Hematopoietic multipotent progenitor cell treated with erythropoietin and hydrocortisone succinate and interleukin-3 and kit ligand, for 15 days (in vitro differentiated cells): ENCODE measurements at places on chromosomes 1 and 21.

DNA sequence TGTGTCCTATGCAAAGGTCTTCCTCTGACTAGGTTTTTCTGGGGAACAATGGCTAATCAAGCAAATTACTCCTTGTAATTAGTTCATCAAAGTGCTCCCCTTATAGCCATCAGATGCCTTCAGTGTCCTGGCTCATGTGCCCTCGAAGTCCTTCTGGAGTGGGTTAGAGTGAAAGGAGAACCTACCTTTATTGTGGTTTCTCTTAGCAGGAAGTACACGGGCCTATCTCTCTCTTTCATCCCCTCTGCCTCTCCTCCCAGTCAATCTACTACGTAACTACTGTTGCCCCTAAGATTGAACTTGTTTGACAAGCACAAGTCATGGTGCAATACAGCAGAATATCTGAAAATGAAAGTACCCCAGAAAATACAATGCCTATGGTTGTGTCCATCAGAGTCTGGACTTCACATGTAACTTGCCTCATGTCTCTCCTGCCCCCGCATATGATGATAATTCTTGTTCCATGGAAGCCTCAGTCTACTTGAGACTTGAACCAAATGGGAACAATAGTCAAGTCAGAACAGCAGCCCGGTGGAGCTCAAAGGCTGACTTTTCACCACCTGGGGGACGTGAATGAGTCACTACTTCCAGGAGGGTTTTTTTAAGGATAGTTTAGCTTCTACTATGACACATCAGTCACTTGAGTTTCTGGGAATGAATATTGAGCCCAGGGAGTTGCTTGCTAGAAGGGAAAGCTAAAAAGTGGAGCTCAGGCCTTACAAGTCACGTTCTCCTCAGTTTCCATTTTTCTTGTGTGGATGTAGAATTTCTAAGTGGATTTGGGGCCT lies 243.6 kb downstream of the TNR start:
- no peak for DNase-seq

- no peak for DNase-seq
Measured at GRCh38 chr21:36223451-36223850, 66.8 kb downstream of the DOP1B start.

DNA sequence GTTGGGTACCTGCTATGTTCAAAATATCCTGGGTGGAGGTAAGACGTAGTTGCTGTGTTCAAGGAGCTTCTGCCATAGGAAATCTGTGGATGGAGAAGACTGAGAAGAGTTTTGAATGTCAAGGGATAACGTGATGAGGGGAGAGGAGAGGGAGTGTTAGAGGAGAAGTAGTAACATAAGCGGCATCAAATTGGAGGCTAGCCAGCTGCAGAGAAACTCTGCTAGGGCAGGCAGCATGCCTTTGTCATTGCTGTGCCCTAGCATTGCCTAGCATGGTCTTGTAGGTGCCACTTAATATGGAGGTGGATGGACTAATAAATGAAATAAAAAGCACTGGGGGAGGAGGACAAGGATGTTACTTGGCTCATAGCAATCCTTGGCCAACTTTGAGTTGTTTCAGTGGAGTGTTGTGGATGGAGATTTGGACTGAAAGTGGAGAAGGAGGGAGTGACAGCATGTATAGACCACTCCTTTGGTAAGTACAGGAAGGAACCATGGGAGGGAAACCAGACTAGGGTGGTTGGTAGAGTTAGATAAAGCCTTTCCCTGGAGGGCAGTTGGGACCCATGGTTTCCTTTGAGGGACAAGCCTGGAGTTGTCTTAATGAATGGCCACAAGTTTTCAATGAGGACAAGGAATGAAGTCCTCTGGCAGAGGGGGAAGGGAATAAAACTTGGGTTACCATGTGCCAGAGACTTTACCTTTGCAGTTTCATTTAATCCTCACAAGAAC lies 6.3 kb downstream of the VANGL1 start:
- DNase-seq = no peak

- no peak for DNase-seq
Measured at GRCh38 chr1:111959436-111959835, 30.0 kb downstream of the KCND3 start.

DNA sequence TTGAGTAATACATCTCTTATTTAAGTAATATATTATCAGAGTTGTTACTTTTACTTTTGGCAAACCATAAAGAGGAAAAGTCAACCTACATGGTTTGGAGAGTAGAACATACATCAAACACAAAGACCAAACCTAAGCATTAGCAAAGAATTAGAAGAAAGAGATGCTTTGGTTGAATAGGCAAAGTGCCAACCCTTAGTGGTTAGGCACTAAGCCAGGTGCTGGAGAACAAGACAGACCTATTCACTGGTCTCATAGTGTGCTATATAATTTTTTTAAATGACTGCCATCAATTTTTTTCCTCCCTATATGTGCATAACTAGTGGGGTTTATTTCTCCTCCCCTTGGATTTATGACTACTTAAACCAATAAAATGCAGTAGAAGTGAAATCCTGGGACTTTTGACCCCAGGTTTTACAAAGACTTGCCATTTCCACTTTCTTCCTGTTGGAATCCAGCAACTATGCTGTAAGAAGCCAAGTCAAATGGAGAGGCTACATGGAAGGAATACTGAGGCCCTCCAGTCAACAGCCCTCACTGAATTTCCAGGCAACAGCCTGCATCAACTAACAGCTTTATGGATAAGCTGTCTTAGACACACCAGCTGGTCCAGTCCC lies 69.8 kb upstream of the HAO2 start:
- DNase-seq = no peak

DNA sequence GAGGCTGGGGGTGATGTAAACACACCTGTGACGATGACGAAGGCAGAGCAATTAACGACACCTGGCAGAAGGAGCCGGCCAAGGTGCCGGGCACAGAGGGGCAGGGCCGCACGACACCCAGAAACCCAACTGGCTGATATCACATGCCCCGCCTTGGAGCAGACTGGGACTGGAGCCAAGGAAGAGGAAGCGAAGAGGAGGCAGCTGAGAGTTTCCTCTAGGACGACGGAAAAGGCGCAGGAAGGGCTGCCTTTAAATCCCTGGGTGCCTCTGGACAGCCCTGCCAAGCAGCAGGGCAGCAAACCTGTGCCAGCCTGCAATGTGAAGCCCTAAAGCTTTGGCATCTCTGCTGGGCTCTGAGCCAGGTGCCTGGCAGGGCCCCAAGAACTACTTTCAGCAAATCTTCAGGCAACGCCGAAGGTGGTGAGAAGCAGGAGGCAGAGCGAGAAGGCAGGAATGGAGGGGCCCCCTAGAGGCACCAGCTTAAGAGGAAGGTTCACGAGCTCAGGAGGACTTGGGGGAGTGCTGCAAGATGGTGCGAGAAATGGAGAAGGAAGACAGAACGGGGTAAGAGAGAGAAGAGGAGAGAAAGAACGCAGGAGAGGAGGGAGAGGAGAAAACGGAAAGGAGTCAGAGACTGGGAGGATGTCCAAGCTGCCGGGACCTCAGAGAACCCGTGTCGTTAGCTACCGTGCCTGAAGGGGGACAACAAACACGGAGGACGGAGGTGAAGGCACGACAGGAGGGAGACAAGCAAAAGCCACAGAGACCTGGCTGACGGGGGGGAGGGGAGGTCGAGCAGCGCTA lies 25.3 kb upstream of the PEF1 start:
- DNase-seq = peak; percentile 68

DNA sequence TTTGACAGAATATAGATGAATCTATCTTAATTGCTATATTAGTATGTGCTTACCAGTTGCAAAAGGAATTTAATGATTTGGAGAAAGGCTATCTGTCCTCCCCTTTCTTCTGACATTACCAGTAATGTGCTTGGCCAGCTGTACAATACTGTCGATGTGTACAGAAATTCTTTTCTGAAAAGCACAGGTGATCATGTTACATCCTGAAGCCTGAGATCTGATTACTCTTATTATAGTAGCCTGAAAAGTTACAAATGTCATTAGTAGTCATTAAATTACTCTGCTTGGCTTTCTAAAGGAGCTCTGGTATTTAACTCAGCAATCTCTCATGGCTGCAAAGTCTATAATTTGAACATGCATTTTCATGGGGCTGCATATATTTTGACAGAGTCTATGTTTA lies 209.8 kb downstream of the PTPRC start:
- no peak for DNase-seq

GRCh38 chr1:110604586-110605148 lies 1.5 kb downstream of the KCNA2 start:
- DNase-seq = no peak

- no peak for DNase-seq
Measured at GRCh38 chr1:186605762-186606350, 74.4 kb downstream of the PTGS2 start.

GRCh38 chr1:98733782-98734112 lies 72.2 kb downstream of the SNX7 start:
- DNase-seq = no peak

DNA sequence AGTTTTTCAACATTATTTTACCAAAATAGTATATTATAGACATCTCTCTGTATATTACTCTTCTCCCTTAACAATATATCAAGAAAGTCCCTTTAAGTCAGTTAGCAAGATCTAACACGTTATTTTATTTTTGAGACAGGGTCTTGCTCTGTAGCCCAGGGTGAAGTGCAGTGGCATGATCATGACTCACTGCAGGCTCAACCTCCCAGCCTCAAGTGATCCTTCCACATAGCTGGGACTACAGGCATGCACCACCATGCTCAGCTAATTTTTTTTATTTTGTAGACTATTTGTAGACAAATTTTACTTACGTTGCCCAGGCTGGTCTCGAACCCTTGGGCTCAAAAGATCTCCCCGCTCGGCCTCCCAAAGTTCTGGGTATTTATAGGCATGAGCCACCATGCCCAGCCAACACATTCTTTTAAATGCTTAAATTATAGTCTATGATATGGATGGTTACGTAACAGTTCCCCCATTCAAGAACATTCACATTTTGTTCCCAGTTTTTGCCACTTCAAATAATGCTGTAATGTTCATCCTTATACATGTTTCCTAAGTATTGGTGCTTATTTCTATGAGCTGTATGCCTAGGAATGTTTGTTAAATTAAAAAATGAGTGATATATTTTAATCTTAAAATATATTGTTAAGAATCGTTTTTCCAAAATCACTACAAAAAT lies 70.4 kb downstream of the TUT4 start:
- no peak for DNase-seq

- DNase-seq = no peak
Measured at GRCh38 chr1:208207388-208208131, 36.6 kb downstream of the PLXNA2 start.

DNA sequence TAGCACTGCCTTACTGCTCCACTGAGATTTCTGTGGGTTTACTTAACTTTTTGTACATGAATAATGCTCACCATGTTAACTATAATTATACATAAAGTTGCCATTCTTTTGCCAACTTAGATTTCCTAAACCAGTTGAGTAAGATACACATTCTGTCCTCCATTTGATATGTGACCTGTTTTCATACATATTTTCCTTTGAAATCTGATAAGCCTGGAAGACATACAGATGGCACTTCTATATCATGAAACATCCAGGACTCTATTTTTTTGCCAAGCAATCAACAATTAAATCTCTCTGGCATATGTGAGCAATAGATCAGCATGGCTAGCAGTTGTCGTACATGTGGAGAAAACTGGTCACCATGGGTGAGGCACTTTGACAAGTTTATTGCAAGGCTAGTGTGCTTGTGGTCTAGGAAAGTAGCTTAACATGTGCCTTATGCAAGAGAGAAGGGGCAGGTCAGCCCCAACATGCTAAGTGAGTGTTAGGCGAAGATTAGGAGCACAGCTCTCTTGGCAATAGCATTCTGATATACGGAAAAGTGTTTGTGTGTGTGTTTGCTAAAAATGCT lies 14.2 kb downstream of the PRRX1 start:
- no peak for DNase-seq

GRCh38 chr1:27593678-27594563 lies 10.0 kb downstream of the AHDC1 start:
- no peak for DNase-seq

- DNase-seq = no peak
Measured at GRCh38 chr1:164576291-164577271, 17.6 kb downstream of the PBX1 start.

DNA sequence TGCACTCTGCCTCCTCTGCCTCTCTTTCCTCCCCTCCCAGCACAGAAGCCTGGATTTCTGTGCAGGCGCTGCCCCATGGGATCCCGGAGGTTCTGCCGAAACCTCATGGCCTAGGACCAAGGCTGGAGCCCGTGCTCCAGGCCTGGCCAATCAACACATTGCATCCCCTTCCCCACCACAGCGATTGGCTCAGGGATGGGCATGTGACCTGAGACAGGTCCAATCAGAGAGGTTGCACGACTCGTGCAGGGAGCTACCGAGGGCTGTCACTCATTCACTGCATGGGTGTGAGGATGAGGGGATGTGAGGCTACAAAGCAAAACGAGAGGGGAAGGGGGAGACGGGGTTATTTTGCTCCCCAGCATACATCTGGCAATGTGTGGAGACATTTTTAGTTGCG lies 3.3 kb upstream of the CELA2B start:
- no peak for DNase-seq

- no peak for DNase-seq
Measured at GRCh38 chr1:217626321-217626720, 4.6 kb downstream of the GPATCH2 start.

DNA sequence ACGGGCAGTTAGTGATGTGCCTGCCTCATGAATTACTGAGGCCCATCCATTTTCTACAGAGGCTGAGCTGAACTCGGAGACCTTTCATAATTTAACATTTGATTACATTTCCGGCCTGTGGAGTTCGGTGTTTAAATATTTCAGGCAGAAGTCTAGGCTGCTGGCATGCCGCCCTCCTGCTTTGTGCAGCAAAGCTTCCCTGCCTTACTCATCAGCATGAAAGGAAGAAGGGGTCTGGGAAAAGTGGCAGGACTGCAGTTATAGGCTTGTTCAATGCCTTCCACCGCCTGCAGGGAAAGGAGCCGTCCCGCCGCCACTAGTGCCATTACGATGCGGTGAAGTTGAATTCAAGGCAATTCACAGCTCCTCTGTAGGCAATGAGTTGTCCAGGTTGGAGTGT lies 527.9 kb downstream of the NPHP4 start:
- DNase-seq = no peak

DNA sequence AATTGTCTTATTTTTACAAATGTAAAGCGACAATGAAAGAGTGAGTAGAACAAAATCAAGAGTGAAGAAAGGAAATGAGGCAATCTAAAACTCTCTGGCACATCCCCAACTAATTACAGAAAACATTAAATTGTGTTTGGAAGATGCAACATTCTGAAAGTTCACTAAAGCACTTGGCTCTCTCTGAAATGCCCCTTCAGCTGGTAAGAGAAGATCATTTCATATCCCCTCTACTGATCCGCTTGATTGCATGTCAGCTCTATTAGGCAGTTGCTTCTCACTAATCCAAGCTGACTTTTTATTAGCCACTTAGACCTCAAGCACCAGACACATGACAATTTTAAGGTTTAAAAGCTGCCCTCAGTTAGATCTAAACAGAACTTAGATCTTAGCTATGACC lies 262.8 kb upstream of the PRMT6 start:
- DNase-seq = no peak

DNA sequence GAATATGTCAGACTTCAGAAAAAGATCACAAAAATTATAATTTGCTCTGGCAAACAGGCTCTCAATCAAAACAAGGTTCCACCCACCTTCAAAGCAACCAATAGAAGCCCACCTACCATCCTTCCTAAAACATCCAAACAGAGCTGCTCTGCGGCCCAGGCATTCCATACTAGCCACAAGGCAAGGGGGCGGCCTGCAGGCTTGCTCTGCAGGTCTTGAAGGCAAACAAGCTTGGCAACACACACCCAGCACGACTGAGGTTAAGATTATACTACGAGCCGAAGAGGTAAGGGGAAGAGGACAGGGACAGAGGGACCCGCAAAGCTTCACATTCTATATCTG lies 207.3 kb downstream of the SLC45A1 start:
- no peak for DNase-seq
